Stimulated activated CD8-positive, alpha-beta memory T cell treated with anti-CD3 and anti-CD28 coated beads, Interleukin-7, amount 100 ng/mL, for 1 hour (primary cell): ENCODE measurements at places on chromosomes 7 and 10.
A peak's percentile ranks its signal among the peaks of the same experiment; 100 is the strongest.

- no peak for DNase-seq
Observed at GRCh38 chr10:52571018-52571417, 201.6 kb downstream of the MBL2 start.

- no peak for DNase-seq
Observed at GRCh38 chr10:19731560-19731959, 84.7 kb upstream of the PLXDC2 start.

- DNase-seq: no peak
Observed at GRCh38 chr7:140923358-140924006, 1.2 kb downstream of the BRAF start.

DNA sequence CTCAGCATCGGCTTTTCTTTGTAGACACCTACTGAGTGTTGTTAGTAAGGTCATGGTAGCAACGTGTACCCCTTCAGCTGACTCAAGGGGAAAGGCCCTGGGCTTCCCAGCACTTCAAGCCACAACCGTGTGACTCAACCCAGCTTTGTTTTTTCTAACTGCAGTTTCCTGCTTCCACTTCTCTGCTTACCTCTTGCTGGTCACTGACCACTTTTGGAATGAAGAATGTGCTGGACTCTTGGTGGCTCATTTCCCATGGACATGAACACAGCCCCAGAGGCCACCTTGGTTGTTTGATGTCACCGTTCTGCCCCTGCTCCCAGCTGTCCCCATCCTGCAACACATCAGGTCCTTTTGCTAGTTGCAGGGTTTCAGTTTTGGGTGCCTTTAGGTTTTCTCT, 69.5 kb upstream of the ZNF438 start:
- DNase-seq: peak; percentile 15

GRCh38 chr7:94129443-94130140, 125.4 kb upstream of the BET1 start:
- no peak for DNase-seq

DNA sequence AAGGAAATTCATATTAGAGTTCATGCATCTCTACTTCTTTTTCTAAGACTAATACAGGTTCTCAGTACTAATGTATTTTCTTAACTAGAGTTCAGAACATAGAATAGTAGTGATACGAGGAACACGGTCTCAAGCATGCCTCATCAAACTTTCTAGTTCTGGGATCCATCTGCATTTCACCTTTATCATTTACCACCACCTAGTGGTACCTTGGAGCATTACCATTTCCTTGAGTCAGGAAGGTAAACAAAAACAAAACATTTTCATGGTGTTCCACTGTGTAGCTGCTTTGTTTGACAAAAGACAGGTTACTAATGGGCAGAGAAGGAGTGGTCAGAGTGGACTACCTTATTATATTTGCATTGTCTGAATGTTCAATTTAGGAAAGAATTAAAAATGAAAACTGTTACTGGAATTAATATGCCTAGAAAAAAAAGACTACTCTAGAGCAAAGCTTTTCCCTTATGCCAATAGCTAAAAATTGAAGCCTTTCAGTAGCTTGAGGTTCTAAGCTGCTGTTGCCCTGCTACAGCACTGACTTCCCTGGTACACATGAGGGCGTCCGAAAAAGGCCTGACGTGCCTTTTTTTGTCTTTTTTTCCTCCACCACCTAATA, 44.5 kb downstream of the STARD3NL start:
- DNase-seq: no peak

- DNase-seq: no peak
Observed at GRCh38 chr7:69908454-69908853, 310.2 kb downstream of the AUTS2 start.

DNA sequence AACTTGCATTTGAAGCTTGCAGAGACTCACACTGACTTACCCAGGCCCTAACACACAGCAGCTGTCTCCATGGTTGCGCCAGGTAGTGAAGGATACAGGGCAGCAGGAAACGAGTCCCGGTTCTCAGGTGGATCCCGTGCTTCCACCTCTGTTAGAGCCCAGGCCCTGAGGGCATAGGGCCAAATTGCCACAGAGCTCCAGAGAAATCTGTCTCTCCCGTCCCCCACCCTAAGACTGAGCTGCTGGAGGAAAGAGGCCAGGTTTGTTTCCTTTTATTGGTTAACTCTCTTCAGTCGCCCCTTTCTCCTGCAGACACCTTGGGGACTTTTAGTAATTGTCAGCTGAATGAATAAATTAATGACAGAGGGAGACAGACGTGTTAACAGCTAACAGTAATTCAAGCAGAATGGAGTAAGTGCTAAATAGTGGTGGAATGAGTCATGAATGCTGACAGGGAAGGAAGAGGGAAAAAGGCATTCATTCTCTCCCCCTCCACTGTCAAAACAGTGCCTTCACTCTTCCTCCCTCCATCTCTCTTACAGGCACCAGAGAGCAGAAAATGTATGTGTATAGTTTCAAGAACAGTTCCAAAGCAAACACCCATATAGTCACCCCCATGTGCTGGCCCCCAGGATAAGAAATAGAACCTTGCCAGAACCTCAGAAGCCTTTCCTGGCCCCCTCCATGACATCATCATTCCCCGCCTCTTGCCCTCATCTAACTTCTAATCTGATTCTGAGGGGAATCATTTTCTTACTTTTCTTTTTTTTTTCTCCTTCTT, 16.8 kb upstream of the DLG5 start:
- DNase-seq: no peak

- peak; percentile 44 for DNase-seq
Observed at GRCh38 chr10:70578371-70578947, 24.1 kb downstream of the PRF1 start.

DNA sequence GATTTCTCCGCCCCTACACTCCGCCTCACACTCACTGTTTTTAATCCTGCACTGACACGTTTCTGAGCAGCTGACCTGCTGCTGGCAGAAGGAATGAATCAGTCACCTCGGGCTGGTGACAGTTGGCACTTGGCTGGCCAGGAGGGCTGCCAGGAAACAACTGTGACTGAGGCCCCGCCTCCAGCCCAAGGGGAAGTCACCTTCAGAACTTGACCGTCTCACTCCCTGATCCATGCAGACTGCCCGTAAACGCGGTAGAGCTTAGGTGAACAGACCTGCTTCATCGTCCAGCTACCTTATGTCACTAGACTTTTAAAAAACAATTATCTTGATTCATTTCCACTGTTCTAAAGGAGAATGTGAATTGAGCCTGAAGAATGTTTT, 107.5 kb downstream of the DOCK1 start:
- DNase-seq: no peak

GRCh38 chr7:31805209-31805818, 118.3 kb downstream of the PPP1R17 start:
- DNase-seq: no peak

DNA sequence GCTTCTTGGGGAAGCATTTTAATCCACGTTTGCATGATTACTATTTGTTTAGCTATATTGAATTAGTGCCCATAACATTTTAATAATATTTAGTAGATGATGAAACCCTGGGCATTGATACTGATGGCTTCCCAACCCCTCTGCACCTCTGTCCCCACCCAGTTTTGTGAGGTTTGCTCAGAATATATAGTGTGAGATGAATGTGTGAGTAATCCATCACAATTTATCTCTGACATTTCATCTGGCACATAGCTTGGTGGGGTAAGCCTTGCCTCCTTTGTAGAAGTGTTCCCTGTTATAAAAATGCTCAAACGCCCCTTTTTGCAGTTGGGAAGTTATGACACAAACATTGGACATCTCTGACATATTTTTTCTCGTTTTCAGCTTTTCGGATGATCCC, 104.2 kb downstream of the WNT2 start:
- DNase-seq: no peak

DNA sequence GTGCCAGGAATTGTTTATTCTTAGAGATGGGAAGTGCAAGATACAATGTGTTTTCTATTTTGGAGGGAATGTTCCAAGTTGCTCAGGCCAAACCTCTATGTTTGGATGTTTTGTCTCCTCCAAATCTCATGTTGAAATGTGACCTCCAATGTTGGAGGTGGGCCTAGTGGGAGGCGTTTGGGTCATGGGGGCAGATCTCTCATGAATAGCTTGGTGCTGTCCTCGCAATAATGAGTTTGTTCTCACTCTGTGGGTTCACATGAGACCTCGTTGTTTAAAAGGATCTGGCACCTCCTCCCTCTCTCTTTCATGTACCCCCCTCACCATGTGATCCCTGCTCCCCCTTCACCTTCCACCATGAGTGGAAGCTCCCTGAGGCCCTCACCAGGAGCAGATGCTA, 8.3 kb upstream of the GDF10 start:
- no peak for DNase-seq

GRCh38 chr7:15292138-15292537, 269.7 kb downstream of the AGMO start:
- DNase-seq: no peak

GRCh38 chr10:119713744-119714483, 11.9 kb upstream of the INPP5F start:
- DNase-seq: no peak

GRCh38 chr7:112414855-112415490, 35.3 kb upstream of the IFRD1 start:
- DNase-seq: no peak

DNA sequence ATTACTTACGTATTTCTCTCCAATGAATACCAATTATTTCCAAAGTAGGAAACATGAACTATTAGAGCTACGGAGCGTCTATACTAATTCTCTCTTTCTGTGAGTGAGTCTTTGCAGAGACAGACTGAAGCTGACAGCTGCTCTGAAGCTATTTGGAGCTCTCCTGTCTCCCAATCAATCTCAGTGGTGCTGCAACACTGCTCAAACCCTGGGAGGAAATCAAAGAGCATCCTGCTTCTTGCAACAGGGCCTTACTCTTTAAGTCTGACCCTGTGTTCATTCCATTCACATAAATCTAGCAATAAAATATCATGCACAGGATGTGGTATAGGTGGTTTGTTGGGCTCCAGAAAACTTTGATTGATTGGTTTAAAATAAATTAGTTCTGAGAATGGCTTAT, 685.7 kb upstream of the IGFBP3 start:
- no peak for DNase-seq
